ENCODE measurements at places on chromosomes 7 and 10.

GRCh38 chr10:50536617-50537240 lies 87.0 kb downstream of the SGMS1 start:
- no peak for DNase-seq

GRCh38 chr10:3693022-3693697 lies 91.8 kb downstream of the KLF6 start:
- DNase-seq = no peak

DNA sequence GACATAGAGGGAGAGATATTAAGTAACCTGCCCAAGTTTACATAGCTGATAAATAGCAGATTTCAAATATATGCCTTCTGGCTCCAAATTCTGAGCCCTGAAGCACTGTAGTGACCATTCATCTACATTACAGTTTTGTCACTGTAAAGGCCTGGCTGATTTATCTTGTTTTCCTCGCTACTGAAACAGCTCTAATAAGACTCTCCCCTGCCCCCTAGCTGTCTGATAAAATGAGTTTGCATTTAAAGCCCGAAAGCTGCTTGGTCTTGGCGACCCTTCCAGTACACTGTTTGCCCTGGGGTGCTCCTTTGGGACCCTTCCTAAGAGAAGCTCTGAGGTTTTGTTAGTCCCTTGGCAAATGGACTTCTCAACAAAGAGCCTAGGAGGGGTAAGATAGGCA lies 59.7 kb upstream of the RAB11FIP2 start:
- no peak for DNase-seq

- DNase-seq = no peak
These were observed 261.4 kb upstream of the YAE1 start for GRCh38 chr7:39304668-39305405.

GRCh38 chr10:11881477-11882417 lies 58.6 kb downstream of the PROSER2 start:
- DNase-seq = no peak

DNA sequence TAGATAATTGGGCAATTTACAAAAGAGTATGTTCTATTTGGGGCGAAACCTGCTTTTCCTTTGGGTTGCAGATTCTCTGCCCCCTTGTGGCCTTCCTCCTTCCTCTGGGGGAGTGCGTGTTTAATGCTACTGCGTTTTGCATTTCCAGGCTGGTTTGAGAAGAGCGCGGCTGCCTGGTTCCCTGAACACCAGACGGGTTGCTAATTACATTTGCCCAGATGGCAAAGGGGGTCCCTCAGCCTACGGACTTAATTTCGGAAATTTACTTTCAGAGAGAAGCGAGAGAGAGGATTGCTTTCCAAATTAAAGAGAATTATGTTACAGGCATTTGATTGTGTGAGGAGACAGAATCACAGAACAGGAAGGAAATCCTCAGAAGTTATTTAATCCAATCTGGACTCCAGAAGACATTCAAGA lies 91.9 kb upstream of the JAZF1 start:
- DNase-seq = no peak

DNA sequence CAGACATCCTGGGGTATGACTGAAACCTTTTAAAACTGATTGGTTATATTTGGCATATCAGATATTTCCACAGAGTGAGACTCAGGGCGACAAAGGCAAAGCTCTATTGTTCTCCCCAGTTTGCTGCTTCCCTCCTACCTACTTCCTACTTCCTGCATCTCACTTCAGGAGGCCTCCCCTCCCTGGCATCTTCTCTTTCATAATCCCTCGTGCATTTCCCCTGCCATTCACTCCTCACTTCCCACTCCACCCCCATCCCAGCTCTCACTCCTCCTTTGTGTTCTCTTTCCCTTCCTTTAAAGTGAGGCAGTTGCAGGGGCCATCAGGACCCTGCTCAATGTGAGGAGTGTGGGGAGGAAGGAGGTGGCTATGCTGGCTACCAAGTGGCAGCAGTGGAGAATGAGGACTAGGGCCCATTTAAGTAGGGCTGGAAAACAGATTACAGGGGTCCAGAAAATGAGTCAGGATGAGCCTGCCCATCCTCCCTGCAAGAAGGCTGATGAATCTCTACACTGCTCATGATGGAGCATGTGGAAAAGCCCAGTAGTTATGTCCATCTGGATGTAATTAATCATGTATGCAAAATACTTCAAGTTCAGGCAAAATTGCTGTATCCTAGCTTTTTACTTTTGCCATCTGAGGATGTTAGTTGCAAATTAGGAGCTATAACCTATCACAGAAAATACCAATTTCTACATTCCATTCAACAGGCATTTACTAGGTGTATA lies 311.8 kb upstream of the IMMP2L start:
- DNase-seq = no peak

DNA sequence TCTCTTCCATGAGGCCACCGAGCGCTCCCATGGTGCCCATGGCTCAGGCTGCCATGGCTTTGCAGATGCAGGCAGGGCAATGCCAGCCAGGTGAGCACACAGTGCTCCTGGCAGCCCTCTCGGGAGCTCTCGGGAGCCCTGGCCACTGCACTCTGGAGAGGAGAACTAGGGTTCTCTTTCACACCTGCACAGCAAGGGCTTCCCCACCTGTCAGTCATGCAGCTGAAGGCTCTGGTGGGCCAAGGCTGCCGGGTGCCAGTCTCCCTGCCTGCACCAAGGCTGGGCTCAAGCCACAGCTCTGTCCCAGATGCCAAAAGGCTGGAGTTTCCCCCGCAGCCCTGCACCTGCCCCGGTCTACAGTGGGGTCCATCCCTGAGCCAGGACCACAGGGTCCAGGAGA lies 32.6 kb downstream of the NUDT1 start:
- no peak for DNase-seq

- DNase-seq = no peak
These were observed 129.7 kb upstream of the KLF6 start for GRCh38 chr10:3914733-3915132.

GRCh38 chr7:17315974-17316373 lies 17.5 kb downstream of the AHR start:
- no peak for DNase-seq

- DNase-seq = no peak
These were observed 628.7 kb upstream of the AUTS2 start for GRCh38 chr7:68969571-68969970.

DNA sequence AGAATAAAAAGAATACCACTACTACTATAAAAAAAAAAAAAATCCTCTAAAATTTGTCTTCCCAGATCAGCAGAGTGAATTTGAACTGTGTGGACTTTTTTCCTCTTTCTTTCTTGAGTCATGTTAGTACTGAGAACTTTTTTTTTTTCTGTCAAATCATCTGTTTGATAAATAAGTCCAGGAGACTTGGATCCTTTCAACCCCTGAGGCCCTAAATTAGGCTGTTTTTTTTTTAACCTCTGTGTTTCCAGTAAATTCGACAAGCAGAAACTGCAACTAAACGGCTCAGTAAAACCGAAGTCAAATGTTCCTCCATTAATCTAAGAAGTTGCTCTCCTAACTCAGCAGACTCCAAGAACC lies 2.7 kb downstream of the MAP3K8 start:
- no peak for DNase-seq

GRCh38 chr7:68680235-68680872 lies 917.9 kb upstream of the AUTS2 start:
- DNase-seq = no peak

DNA sequence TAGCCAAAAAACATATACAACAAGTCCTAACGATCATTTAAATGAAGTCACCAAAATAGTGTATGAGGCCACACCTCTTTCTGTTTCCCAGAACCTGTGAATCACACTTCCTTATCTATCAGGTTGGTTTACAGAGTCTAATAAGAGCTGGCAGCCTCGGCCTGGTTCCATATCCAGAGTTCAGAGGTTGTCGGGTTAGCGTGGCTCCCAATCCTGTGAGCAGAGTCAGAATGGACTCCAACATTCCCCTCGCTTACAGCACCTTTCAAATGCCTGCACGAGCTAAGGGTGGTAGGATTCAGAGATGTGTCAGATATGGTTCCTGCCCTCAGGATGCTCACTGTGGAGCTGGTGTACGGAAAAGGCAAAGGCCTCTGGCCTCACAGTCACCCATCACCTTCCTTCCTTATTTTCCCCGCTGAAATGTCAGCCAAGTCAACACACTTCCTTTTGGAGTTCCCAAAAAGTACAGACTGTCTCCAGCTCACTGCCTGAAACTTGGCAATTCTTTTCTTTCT lies 6.0 kb downstream of the IL15RA start:
- no peak for DNase-seq

DNA sequence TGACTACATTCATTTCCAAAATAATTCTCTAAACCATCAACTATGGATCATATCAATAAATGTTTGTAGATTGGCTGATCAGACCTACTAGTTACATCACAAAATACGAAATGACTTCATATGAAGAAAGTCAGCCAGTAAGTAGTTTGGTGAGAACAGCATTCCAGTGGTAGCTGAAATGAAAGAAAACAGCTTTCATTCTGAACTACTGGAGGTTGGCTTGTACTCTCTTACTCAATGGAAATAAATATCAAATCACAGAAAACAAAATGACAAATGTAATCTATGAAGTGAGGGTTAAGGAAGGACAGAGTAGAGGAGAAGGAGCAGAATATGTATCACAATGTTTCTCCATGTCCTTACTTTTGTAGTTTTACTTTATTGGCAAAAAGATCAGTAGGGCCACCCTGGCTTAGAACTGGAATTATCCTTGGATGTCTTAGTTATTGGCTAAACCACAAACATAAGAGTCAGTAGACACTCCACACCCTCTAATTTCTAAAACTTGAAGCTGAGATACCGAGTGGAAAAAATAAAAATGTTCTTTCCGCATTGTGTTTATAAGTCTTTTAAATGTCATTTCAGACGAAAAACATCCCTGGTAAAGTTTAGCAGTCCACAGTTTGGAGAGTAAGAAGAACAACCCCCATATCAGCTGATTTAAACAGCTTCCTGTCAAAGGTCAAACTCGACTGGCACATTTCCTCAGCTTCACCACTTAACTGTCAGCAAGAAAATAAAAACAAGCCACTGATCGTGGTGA lies 74.0 kb upstream of the DGKI start:
- no peak for DNase-seq

DNA sequence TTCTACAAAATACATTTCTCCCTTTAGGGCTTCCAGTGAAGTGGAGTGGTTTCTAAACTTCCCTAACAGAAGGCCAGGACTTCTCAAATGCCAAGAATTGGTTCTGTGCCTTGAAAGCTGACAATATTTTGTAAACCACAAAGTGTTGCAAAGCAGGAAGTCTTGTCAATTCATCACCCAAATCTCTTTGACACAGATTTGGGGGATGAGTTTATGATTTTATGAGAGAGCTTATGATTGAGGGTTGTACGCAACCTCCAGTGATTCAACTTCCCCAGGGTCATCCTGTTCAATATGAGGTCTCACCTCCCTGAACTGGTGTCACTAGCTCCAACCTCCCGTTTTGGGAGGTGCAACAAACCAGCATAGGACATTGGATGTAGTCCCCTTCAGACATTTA lies 83.7 kb downstream of the PRLHR start:
- DNase-seq = no peak

DNA sequence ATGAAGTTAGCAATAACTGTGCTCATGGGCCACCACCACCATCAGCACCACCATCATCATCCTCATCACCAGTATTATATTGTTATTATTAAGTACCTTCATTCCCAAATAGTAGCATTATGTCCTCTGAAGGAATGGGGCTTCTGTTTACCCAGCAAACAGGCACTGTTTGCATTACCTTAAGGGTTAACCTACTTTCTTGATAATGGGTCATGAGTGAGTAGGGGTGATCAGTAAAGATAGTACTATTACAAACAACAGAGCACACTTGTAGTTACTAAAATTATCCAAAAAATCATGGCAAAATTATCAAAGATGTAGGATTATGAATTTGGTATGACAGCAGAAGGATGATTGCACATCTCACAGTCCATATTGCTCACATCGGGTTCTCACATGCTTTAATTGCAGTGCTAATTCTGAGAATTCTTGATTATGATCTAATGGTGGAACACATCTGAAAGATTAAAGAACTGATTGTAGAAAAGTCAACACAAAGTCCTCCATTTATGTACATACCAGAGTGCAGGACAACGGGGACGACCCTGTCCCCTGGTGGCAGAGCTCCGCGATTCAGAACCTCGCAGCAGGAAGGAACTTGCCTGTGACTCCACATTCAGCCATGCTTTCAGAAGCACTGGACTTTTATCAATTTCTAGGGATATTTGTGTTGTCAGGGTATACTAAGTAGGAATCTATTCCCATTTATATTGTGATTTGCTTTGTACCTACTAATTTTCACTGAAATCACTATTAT lies 31.0 kb downstream of the PDE1C start:
- no peak for DNase-seq

- DNase-seq = no peak
These were observed 74.4 kb downstream of the RAB11FIP2 start for GRCh38 chr10:117972168-117972837.

DNA sequence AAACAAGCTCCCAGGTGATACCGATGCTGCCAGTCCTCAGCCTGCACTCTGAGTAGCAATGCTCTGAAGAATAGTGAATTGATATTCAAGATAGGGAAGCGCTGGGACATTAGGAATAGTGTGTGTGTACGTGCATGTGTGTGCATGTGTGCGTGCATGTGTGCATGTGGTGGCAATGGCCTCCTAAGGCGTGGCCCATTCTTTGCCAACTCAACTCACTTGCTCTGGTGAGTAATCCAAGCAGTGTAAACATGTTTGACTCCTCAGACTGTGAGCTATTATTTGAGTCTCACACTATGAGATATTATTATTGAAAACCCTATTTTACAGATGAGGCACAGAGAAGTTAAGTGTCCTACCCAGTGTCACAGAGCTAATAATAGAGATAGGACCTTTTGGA lies 186.6 kb downstream of the RAB11FIP2 start:
- no peak for DNase-seq

- no peak for DNase-seq
These were observed 21.5 kb downstream of the HSPA12A start for GRCh38 chr10:116720668-116721546.

- no peak for DNase-seq
These were observed 37.0 kb downstream of the HTR5A start for GRCh38 chr7:155107126-155107525.

- DNase-seq = peak; percentile 49
These were observed 39.1 kb downstream of the VOPP1 start for GRCh38 chr7:55533050-55533728.
